ELR (cell line): ENCODE measurements at places on chromosomes 3 and 15.

GRCh38 chr15:77554306-77555080 lies 78.2 kb downstream of the LINGO1 start:
- no peak for DNase-seq

DNA sequence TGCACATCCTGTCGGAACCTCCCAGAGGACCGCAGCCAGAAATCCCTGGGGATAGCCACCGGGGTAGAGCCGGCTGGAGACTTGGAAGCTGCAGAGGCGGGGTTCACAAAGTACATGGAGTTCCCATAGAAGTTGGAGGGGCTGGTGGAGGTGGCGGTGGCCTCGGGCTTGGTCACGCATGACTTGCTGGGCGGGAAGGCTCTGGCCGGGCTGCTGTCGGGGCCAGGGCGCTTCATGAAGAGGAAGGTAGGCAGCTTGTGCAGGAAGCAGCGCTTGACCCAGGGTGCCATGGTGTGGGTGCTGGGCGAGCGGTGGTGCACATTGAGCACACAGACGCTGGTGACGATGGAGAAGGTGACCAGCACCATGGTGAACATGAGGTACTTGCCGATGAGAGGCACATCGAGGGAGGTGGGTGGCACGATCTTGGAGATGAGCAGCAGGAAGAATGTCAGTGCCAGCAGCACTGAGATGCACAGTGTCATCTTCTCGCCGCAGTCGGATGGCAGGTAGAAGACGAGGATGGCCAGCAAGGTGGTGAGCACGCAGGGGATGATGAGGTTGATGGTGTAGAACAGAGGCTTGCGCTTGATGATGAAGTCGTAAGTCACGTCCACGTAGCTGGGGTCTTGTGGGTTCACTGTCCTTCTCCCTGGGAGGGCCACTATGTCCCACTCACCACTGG lies 8.4 kb upstream of the CHRNA3 start:
- no peak for DNase-seq

DNA sequence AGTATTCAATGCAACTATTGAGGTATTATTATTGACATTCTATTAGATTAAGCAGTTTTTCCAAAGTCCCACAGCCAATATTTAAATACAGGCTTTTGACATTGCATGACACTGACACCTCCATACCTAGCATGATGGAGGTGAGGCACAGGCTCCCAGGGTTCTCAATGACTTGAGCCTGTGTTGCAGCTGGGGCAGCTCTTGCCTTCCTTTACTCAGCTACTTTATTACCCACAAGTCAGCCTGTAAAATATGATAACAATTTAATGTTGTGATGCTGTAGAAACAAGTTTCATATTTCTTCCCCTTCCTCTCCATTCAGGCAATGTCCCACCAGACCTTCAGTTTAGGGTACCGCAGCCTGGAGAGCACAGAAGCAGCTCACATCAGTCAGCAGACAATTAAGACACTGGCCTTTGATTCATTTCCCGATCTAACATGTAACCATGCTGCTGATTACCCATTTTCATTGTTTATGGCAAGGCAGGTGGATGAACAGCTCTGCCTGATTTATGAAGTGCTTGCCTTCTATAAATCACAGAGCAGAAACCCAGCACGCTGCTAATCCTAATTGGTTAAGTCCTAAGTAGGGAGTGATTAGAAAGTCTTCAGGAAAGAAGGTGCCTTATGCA lies 826.1 kb downstream of the AGBL1 start:
- no peak for DNase-seq

- no peak for DNase-seq
Observed at GRCh38 chr3:19476281-19476680, 328.0 kb downstream of the KCNH8 start.

DNA sequence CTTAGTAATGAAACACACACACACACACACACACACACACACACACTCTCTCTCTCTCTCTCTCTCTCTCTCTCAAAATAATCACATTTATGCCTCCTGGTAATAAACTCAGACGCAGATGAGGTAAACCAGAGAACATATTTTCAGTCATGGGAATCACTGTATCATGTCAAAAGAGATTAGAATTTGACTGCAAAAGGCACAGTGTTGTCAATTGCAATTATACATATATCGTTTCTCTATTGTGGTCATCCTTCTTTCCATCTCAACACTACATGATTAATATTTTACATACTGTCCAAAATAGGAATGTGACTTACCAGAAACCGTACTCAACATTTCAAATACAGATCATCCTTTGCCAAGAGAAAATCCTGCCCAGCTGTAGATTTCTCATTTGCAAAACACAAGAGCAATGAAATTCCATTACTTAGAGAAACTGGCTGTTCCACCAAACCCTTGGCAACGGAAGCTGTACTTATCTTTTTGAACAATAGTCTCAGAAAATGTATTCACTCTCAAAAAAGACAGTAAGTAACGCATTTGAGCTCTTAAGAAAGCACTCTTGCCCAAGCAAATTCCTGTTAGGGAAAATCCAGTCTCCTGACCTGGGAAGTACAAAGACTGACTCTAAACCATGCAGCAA lies 24.3 kb downstream of the PDZRN3 start:
- DNase-seq = no peak

DNA sequence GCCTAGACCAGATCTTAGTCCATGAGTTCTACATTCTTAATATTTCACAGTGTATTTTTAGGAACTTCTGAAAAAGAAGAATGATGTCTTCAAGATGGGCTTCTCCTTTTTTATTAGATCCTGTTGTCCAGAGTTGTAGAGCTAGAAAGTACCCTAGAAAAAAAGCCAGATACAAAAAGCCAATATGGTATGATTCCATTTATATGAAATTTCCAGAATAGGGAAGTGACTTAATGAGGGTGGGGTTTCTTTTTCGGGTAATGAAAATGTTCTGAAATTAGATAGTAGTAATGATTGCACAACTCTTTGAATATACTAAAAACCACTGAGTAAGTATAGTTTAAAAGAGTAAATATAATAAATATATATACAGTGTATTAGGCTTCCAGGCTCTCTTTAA lies 116.9 kb downstream of the NFKBIZ start:
- DNase-seq = no peak
